Naive thymus-derived CD4-positive, alpha-beta T cell (primary cell): ENCODE measurements at places on chromosomes 2 and 18. TPM values are rescaled to one million over a fixed set of nuclear protein-coding genes. Genes with fewer than 3 reads are reported as not detected.

The IL37 gene
- polyA plus RNA-seq: not detected

The G6PC2 gene
- polyA plus RNA-seq: not detected

The MTCL1 gene
- polyA plus RNA-seq: not detected

The TMEM247 gene
- polyA plus RNA-seq: not detected

The ANKRD23 gene
- polyA plus RNA-seq: 0.87 TPM

The TRIM54 gene
- polyA plus RNA-seq: not detected

The ZNF385B gene
- not detected for polyA plus RNA-seq

The MDH1B gene
- not detected for polyA plus RNA-seq

The DNAJC5G gene
- polyA plus RNA-seq: not detected

The SP5 gene
- polyA plus RNA-seq: not detected

The ITGA6 gene
- polyA plus RNA-seq: 98.9 TPM

DNA sequence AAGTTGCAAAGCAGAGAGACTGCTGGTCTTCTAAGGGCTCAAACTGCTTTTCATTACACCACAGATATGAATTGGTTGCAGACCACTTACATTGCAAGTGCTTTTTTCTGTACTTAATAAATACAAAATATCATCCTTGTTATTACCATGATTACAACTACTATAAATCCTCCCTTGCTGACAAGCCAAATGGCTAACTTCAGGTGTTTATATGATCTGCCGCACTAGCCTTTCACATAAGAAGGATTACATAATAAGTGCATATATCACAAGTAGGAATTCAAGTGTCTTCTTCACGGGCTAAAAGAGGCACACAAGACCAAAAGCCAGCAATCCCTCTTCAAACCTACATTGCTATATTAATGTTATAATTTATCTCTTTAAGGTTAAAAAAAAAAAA, 373.0 kb downstream of the ZEB2 start:
- DNase-seq: no peak

DNA sequence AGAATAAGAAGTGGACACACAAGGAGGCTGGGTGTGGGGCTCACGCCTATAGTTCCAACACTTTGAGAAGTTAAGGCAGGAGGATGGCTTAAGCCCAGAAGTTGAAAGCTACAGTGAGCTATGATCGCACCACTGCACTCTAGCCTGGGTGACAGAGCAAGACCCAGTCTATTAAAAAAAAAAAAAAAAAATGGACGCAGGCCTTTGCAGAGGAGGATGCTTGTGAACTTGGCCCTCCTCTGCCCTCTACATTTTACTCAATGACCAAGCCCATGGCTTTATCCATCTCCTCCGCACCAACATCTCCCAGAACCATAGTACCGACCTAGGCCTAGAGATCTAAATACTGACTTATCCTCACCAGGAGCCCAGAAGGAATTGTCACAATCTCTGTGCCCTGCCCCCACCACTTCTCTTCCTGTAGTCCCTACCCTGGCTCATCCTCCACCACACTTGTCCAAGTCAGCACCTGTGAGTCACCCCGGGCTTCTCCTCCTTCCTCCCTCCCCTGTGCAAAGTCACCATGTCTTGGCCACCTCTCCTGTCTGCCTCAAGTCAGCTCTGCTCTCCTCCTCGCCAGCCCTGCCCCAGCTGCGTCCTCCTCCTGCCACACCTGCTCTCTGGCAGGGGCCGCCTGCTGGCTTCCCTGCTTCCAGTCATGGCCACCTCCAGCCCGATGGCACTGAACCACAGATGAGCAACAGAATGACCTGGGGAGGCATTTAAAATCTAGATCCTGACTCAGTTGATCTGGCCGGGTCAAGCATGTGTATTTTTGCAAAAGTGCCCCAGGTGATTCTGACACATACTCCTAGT, 35.8 kb upstream of the ASPRV1 start:
- no peak for DNase-seq

- DNase-seq: no peak
Observed at GRCh38 chr2:135086222-135086621, 34.1 kb downstream of the RAB3GAP1 start.

- no peak for DNase-seq
Observed at GRCh38 chr2:234019896-234020295, 30.6 kb upstream of the SPP2 start.

DNA sequence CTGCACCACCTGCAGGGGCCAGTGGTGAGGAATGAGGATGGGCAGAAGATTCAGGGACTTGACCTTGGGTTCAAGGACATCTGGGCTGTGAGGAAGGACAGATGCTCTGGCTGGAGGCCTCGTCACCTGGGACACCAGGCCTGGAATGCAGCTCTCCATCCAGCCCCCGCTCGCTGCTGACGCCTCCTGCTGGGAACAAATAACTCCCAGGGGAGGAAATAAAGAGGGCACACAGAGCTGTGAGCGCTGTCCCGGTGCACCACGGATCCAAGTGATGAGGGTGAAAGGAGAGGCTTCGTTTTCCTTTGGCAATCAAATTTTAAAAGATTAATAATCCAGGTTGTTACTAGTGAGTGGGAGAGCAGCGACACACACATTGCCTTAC, 368.0 kb upstream of the MYT1L start:
- DNase-seq: no peak

DNA sequence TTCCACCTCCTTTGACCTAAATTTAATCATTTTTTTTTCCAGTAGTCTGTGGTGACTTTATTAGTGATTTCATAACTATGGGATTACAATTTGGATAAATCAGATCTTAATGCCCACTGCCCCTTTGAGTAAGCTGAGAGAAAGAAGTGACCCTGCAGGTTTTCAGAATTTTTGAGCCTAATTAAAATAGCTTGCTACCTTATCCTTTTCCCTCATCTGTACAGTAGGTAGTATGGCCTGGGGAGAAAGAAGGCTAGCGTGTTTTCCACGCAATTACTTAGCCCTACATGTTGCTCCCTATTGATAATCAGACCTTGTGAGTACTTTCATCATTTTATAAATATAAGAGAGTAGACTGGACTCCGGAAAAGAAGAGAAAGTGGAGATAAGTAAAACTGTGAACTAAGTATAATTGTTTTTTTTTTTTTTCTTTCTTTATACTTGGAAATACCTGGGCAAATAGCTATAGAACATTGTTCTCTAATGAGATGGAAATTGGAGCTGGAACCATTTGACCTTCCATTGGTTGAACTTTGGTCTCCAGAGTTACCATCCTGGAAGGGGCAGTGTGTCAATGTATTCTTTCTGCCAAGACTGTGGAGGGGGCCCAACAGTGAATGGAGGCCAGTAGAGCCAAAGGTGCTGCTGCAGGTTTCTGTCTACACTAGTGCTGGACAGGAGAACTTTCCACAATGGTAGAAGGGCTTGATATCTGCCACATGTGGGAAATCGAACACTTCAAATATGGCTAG, 26.9 kb downstream of the UBE2E3 start:
- DNase-seq: no peak

DNA sequence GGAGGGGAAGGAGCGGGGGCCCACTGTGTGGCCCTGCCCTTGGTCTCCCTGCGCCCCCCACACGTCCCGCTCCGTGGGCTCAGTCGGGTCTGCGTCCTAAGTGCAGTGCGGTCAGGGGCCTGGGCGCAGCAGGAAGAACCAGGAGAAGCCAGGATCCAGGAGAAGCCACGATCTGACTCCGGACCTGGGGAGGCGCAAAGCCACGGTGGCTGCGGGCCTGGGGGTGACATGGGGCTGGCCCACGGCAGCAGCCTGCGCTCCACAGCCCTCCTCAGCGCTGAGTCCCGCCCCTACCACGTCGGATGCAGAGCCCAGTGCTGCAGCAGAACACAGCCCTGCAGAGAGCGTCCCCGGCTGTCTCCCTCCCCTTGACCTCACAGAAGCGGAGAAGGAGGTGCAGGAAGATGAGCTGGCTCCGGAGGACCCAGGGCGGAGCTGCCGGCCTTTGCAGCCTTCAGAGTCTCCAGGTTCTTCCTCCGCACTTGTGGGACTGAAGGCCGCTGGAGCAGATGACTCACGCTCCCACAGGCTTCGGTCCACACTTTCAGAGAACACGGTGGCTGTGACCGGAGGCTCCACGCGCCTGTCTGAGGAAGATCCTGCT, 589.2 kb upstream of the SALL3 start:
- no peak for DNase-seq

DNA sequence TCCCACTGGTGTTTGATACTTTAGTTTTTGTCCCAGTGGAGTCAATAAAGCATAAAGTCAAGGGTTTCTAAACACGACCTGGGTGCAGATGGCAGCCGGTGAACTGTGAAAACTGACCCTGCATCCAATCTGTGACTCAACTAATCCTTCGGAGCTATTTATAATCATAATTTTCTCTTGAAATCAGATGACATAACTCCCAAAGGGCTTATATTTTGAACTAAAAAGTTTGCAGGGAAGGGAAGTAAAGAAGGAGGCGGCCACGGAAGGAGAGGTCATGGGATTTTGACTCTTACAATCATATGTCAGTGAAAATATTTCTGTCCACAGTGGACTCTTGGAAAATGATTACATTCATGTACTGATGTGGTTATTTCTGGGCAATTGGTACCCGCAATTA, 178.5 kb downstream of the PDE1A start:
- DNase-seq: no peak

DNA sequence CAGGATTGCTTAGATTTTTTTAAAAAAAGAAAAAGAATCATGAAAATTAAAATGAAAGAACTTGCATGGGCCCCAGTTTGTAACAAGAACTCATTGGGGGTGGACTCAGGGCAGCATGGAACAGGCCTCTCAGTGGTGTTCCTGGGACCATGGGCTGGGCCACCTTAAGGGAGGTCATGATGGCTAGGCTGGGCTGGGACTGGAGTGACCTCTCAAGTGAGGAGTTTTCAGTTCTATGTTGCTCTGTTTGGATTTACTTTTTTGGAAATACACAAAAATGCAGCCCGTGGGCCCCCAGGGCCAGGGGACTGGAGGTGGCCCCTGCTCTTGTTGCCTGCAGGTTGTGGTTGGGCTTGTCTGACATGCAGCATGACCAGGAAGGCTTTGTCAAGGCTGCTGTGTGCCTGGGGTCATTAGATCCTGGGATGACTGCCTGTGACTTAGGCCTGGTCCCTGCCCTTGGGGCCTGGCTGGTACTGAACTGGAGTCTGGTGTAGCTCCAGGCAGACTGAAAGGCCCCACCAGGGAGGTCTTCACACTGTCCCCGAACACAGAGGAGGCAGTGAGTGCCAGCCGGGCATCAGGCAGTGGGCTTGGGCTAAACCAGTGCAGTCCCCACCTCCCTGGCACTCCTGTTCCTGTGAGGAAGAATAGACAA, 115.6 kb downstream of the GLI2 start:
- no peak for DNase-seq

DNA sequence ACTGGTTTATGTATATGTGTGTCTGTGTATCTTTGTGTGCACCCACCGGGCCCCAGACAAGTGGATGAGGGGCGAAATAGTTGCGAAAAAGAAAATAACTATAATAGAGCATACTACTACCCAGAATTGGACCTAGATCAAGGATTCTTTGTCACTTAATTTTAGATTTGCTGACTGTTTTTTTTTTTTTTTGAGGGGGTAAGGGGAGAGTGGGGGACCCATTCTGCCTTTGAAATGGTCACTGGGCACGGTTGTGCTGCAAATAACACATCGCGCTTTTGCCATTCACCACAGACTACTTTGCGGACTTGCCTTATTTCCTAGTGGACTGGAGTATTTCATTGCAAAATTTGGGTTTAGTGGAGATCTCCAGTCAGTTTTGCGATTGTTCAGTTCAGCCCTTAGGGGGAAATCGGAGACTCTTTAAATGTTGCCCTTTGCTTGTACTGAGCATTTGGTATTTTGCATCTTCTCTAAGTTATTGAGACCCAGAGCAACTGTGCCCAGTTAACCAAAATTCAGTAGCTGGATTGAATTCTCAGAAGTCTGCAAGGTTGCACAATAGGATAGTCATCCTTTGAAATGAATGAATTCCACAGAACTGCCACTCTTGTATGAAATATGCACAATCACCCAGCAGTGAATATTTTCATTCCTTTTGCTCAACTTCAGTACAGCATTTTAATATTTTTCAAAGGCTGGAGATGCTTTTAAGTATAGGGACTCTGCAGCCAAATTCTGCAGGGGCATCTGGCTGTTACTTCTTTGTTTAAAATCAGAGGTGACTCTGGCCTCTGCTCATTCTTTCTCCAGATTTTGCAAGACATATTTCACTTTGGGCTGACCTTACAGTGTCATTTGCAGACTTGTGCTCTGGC, 2.9 kb downstream of the TRIB2 start:
- no peak for DNase-seq
